Activated T-helper 1 cell treated with anti-CD3 and anti-CD28 coated beads, Interleukin-12 subunit alpha, Interleukin-12 subunit beta, Interleukin-2, Interleukin-4 antibody, amounts not matched to agents 30 ng/mL and 10 ng/mL and 1 ng/mL, durations not matched to agents 14 hours and 24 hours and 36 hours (primary cell): ENCODE measurements at places on chromosomes 16 and 17. TPM values are rescaled to one million over a fixed set of nuclear protein-coding genes. Genes with fewer than 3 reads are reported as not detected.

The BAIAP3 gene
- 0.07 and 0.18 TPM in 2 replicates for total RNA-seq

The KRTAP16-1 gene
- not detected in 2 replicates for total RNA-seq

The VMP1 gene
- total RNA-seq, result 357 and 374 TPM in 2 replicates

The KCTD11 gene
- 5.3 TPM in 2 replicates for total RNA-seq

The SLC13A2 gene
- total RNA-seq, result not detected in 2 replicates

The ASPHD1 gene
- total RNA-seq, result 4.2 and 4.7 TPM in 2 replicates

The NACA2 gene
- total RNA-seq, result 0.60 TPM in 1 of 2 replicates, not detected in the other

The TBX2 gene
- not detected in 2 replicates for total RNA-seq

The RAD51C gene
- total RNA-seq, result 86.3 and 91.2 TPM in 2 replicates

The DGKE gene
- total RNA-seq, result 31.8 and 34.3 TPM in 2 replicates

The TMEM94 gene
- 67.0 and 70.4 TPM in 2 replicates for total RNA-seq

The TP53TG3C gene
- not detected in 2 replicates for total RNA-seq

The TLCD2 gene
- total RNA-seq, result 0.12 and 0.13 TPM in 2 replicates

The FCSK gene
- 19.7 and 21.0 TPM in 2 replicates for total RNA-seq

The BRIP1 gene
- 17.9 and 18.2 TPM in 2 replicates for total RNA-seq

The CHMP6 gene
- total RNA-seq, result 36.6 and 43.5 TPM in 2 replicates

The FOXC2 gene
- total RNA-seq, result not detected in 2 replicates

The UNC45B gene
- not detected in 2 replicates for total RNA-seq

The CDC6 gene
- total RNA-seq, result 130 and 135 TPM in 2 replicates

The ACSM3 gene
- total RNA-seq, result 1.9 and 2.9 TPM in 2 replicates

The DLX4 gene
- total RNA-seq, result 0.20 TPM in 1 of 2 replicates, not detected in the other

The MRTFB gene
- total RNA-seq, result 10.4 and 13.5 TPM in 2 replicates

The KLHL10 gene
- not detected in 2 replicates for total RNA-seq

The PRDM7 gene
- total RNA-seq, result not detected in 2 replicates

The ANTKMT gene
- 41.3 and 41.6 TPM in 2 replicates for total RNA-seq

The OR1F1 gene
- not detected in 2 replicates for total RNA-seq

The PITPNM3 gene
- 0.65 and 0.81 TPM in 2 replicates for total RNA-seq

The IL21R gene
- total RNA-seq, result 101 and 104 TPM in 2 replicates

The ZSCAN10 gene
- total RNA-seq, result 0.07 TPM in 1 of 2 replicates, not detected in the other

The PCTP gene
- total RNA-seq, result 7.7 and 8.4 TPM in 2 replicates

The PPP1R27 gene
- not detected in 2 replicates for total RNA-seq

The TBC1D26 gene
- total RNA-seq, result 0.05 TPM in 1 of 2 replicates, not detected in the other

The NKD1 gene
- total RNA-seq, result 1.1 and 1.4 TPM in 2 replicates

The KIF19 gene
- total RNA-seq, result 0.10 and 0.13 TPM in 2 replicates

The NLRP1 gene
- total RNA-seq, result 26.0 and 29.6 TPM in 2 replicates

The SLFN14 gene
- total RNA-seq, result 0.05 and 0.10 TPM in 2 replicates

The MARF1 gene
- total RNA-seq, result 58.8 and 58.9 TPM in 2 replicates

The TGFB1I1 gene
- 0.78 and 1.2 TPM in 2 replicates for total RNA-seq

The NT5M gene
- 5.1 and 5.8 TPM in 2 replicates for total RNA-seq
